ENCODE measurements at places on chromosomes 7 and 10.

- no peak for DNase-seq
Measured at GRCh38 chr10:84076540-84077195, 62.6 kb upstream of the GHITM start.

DNA sequence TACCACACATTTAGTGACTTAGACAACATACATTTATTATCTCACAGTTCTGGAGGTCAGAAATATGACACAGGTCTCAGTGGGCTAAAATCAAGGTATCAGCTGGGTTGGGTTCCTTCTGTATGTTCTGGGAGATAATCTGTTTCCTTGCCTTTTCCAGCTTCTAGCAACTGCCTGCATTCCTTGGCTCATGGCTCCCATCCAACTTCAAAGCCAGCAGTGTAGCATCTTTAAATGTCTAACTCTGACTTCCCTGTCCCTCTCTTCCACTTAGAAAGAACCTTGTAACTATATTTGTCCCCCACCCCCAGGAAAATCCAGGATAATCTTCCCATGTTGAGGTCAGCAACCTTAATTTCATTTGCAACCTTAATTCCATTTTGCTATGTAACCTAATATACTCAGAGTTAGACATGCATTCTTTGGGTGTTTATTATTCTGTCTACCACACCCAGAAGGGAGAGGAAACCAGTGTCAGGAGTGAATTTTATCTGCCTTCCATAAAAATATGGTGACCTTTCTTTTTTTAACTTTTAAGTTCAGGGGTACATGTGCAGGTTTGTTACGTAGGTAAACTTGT lies 57.3 kb upstream of the SMIM30 start:
- no peak for DNase-seq

GRCh38 chr10:7400068-7400715 lies 10.6 kb downstream of the SFMBT2 start:
- DNase-seq: no peak

DNA sequence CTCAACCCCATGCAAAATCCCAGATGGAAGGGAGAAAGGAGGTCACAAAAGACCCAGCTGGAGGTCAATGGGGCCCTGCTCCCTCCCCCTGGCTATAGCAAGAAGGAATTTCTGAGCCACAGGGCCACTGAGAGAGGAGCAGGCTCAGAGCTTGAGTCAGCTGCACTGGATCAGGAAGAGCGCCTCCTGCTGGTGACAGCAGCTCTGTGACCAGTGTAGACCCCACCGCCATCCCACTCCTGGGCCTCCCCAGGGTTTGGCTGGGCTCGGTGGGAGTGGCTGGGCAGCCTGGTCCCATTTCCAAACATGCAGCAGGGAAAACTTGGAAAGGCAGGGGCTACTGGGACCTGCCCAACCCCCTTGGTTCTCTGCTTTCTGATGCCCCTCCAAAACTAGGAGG lies 31.5 kb upstream of the PRLHR start:
- DNase-seq: no peak

GRCh38 chr7:25460433-25460832 lies 232.1 kb upstream of the NPVF start:
- no peak for DNase-seq

Measured in T follicular helper cell (primary cell).